ENCODE measurements at places on chromosomes 5 and 9.

DNA sequence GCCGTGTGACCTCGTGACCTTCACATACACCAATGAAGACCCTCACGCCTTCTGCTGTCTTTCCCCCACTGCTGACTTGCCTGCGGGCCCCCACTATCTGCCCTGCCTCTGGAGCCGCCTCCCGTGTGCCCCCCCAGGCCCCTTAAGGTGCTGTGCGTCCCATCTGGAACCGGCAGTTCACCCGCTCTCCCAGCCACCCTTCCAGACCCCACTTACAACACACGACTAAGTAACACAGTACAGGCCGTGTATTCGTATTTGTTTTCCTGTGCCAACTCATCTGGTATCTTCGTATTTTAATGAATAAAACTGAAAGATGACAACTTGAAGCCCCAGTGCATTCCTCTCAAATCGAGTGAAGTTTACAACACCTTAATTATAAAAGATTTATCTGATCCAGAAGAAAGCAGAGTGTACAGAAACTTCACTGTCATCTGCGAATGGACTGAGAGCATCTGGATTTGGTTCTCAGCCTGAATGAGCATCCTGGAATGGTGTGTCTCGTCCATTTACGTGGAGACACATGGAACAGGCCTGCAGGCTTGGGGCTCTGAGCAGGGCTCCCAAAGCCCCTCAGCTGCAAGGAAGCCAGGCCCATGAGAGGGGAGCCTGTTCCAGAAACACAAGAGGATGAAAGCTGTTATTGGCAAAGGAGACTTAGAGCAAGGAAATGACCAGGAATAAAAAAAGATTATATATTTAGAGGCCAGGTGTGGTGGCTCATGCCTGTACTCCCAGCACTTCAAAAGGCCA, 21.9 kb upstream of the TERT start:
- no peak for DNase-seq

DNA sequence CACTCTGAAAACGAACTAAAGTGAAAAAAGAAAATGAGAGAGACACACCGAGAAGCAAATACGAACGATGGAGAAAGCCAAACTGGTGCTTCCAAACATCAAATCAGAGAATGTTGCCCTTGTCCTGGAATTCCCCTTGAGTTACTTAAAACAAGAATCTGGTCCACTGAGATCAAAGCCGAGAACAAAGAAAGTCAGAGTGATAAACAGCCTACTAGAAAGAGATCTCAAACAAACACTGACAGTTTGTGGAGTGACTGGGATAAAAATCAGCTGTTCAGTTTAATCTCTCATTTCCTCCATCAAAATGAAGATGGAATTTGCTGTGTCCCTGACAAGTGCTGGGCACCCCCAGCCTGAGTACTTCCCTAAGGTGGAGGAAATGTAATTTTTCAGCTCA, 582.6 kb downstream of the NR2F1-AS1 start:
- no peak for DNase-seq

DNA sequence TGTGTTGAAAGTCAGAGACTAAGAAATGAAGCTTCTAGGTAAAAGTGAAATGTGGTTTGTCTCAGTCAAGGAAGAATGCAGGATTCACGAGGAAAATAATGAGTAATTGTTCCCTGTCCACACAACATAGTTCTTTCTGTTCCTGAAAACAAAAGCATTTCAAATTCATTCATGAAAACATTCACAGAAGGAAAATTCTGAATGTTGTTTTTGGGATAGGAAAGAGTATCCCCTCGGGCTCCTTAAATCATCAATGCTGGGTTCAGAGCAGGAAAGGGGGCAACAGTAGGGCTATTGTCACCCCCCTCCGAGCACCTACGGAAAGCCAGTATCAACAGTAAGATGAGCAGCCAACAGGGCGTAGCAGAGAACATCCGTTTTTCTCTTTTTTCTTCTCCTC, 769.9 kb upstream of the ADAMTS16 start:
- no peak for DNase-seq

- DNase-seq, result peak; percentile 0
Observed at GRCh38 chr9:69223605-69224004, 49.5 kb downstream of the TJP2 start.

DNA sequence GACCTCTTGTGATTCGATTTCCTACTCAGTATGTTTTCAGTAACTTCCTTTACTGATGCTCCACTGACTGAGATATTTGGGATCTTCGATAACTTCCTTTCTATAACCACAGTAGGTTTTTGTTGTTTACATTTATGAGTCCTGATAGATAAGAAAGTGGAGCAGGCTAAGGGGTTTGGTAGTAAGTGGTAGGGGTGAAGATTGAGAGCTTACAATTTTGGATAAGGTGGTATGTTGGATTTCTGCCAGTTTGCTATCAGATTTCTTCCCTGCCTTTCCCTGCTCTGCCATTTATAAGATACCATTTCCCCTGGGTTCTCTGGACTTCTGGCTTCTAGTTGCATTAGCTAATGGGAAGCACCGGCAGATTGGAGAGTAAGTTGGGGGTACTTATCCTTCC, 7.9 kb upstream of the NDUFS4 start:
- no peak for DNase-seq

- DNase-seq, result peak; percentile 89
Observed at GRCh38 chr5:74895906-74896305, 29.7 kb upstream of the FAM169A start.

DNA sequence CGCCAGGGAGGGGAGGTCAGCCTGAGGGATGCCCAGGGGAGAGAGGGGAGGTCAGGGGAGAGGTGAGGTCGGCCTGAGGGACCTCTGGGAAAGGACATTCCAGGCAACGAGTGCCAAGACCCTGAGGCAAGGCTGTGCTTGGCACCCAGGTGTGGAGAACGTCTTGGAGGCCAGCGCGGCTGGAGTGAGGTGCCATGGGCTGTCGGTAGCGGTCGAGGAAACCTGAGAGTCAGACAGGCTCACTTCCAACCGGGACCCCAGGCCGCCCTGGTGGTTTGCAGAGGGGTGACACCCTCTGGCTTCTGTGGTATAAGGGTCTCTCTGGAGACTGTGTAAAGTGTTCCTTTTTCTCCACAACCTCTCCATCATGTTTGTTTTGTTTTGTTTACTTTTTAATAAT, 82.9 kb downstream of the CACNA1B start:
- DNase-seq, result no peak

GRCh38 chr9:112486221-112487007, at the start of gene KIAA1958:
Gene KIAA1958, plus strand, starts transcription at chr9:112486827. Its CDS starts 87,254 bp downstream, at chr9:112574081.
- DNase-seq, result peak; percentile 47

DNA sequence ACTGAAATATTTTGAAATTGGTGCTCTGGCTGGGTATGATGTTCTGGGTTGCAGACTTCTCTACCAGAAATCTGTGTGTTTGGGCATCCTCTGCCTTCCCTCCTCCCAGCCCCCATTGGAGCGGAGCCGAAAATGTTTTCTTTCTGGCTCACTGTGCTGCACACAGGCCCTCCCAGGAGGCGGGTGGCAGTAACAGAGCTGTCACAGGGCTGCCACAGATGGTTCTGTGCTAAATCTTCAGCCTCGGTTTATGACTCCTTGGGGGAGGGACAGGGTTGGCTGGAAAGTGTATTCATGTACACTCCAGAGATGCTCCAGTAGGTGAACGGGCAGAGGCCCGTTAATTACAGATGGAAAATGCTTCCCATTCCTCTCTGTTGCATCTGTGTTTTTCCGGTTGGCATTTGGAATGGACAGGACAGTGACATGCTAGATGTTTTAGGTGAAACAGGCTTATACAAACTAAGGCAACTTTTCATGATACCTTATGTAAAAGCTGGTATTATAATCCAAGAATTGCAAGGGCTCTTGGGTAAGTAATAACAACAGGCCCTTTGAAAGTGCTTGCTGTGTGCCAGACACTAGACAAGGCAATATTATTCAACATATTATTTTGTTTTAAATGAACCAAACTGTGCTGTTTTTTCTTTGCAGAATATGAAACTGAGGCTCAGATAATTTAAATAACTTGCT, 180.2 kb downstream of the ADCY2 start:
- DNase-seq, result peak; percentile 84

DNA sequence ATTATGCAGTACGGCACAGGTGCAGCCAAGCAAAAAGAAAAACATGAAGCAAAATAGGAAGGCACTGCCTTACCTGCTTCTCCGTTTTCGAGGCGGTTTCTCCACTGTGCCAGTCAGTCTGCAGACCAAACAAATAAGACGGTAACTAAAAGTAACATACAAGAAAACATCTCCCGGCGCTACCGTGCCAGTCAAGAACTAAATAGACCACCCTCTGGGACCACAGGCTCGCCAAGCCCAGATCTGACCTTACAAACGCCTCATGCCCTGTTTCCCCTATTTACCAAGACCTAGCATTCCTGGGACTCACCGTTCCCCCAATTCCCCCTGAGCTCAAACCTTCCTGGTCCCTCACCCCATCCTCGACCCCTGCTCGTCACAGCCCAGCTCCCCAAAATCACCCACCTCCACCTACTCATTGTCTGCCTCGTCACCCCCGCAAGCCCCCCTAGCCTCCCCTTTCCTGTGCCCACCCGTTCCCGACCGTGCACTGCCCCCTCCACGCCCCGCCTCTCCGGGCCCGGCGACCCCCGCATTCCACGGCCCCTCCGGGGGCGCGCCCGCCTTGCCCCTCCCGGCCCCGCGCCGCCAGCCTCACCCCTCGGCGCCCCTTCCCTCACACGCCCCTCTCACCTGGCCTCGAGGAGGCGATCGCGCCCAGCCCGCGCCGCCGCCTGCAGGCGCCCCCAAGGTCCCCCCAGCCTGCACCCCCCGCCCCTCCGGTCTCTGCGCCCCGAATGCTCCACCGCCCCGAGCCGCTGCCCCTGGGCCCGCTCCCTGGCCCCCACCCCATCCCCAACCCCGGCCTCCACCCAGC, 560 bp downstream of the SCAI start:
- DNase-seq, result no peak

GRCh38 chr5:88941581-88941980, 58.6 kb upstream of the MEF2C start:
- no peak for DNase-seq

GRCh38 chr9:34688329-34689115, 2.6 kb downstream of the CCL19 start:
- no peak for DNase-seq

- no peak for DNase-seq
Observed at GRCh38 chr5:170312666-170313065, 15.1 kb upstream of the LCP2 start.

- no peak for DNase-seq
Observed at GRCh38 chr5:77770293-77771005, 5.7 kb downstream of the TBCA start.

DNA sequence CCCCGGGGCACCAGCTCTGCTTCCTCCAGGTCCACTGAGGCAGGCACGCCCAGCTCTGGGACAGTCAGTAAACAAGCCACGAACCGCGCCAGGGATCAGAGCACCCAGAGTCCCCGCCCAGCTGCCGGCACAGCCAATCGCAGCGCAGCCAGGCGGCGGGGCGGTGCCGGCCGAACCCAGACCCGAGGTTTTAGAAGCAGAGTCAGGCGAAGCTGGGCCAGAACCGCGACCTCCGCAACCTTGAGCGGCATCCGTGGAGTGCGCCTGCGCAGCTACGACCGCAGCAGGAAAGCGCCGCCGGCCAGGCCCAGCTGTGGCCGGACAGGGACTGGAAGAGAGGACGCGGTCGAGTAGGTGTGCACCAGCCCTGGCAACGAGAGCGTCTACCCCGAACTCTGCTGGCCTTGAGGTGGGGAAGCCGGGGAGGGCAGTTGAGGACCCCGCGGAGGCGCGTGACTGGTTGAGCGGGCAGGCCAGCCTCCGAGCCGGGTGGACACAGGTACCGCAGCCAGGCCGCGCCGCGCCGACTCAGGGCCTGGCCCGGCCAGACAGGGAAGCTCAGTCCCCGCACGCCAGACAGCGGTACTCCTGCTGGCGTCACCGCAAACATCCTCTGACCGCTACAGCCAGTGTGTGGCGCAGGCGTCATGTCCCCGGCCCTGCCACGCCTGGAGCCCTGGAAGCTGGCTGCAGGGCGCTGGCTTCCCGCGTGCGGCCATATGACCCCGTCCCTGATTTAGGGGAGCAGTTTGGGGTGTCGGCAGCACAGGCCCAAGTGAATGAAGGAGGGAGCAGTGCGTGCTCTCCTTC, at the start of gene CTSL:
Gene CTSL, plus strand, starts transcription at position 220 of the 810 bp plus-strand sequence. CDS start 1,485 bp downstream, outside the sequence.
- no peak for DNase-seq

- DNase-seq, result no peak
Observed at GRCh38 chr5:171840066-171840465, 54.4 kb downstream of the SMIM23 start.

DNA sequence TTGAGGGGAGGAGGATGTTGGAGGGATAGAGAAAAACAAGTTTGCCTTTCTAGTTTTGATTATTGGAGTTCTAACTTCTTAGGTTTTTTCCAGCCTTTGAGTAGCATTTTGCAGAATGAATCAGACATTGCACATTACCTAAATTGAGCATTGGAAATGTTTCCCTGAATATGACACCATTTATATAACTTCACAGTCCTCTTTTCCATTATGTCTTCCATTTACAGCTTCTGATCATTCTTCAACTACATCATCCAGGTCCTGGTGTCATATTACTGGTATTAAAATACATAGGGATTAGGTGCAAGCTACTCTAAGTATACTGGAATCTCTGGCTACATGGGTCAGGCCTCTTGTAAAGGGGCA, 286.1 kb downstream of the ARHGAP26 start:
- DNase-seq, result no peak

DNA sequence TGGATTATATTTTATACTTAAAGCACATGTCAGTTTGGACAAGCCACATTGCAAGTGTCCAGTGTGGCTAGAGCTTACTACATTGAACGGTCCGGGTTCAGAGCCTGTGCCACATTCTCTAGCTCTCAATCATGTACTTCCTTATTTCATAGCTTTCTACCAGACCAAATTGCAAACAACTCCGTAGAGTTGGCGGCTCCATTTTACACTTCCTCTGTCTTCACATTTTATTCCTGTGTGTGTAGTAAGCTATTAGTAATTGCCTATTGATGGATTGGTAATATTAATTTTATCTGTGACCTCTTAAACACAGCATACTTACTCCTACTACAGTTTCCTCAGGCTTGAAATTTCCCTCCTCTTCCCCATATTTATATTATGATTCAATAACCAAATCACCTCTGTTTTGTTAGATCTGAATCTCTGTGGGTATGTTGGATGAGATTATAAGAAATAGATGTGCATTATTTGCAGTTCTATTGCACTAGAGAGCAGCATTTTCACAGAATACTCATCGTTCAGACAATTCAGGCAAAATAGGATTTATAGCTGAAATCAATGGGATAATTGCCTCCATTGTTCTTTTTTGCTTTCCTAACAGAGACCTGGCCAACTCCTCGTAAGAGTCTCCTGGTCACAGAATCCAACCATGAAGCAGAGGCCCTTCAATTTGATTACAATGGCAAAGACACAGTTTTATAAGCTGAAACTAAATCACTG, 29.0 kb upstream of the C9orf72 start:
- no peak for DNase-seq

DNA sequence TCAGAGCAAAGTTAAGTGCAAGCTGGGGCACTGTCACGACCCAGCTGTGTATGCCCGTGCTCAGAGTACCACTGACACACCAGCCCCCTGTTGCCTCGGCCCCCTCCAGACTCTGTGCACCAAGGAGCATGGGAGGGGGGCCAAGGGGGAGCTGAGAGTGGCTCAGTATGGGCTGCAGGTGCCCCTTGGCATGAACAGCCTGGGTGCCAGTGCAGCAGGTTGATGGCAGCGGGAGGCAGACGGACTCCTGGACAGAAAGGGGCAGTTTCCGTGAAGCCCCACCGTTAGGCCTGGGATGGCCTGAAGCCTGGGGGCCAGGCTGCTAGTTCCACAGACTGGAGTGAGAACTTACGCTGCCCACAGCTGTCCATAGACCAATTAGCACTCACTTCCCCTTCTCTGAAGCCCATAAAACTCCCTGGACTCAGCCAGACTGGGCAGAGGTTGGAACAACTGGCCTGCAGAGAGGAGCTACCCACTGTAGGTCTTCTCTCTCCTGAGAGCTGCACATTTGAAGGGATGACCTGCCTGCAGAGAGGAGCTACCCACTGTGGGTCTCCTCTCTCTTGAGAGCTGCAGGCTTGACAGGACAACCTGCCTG, 182.8 kb downstream of the DEPDC1B start:
- no peak for DNase-seq

- peak; percentile 3 for DNase-seq
Observed at GRCh38 chr5:134738963-134739661, 764 bp downstream of the CAMLG start.
